Right atrium auricular region (tissue), 2 donors: ENCODE measurements at places on chromosomes 1 and 21. TPM values are rescaled to one million over a fixed set of nuclear protein-coding genes. Genes with fewer than 3 reads are reported as not detected.

GRCh38 chr21:27221077-27221476, 254.2 kb upstream of the ADAMTS5 start:
- H3K4me1 ChIP-seq = no peaks in the 10 kb centered on the region
- no peaks in the 10 kb centered on the region for H3K27me3 ChIP-seq
- H3K4me3 ChIP-seq = no peak overlapping the region
- H3K27ac ChIP-seq = no peak overlapping the region

DNA sequence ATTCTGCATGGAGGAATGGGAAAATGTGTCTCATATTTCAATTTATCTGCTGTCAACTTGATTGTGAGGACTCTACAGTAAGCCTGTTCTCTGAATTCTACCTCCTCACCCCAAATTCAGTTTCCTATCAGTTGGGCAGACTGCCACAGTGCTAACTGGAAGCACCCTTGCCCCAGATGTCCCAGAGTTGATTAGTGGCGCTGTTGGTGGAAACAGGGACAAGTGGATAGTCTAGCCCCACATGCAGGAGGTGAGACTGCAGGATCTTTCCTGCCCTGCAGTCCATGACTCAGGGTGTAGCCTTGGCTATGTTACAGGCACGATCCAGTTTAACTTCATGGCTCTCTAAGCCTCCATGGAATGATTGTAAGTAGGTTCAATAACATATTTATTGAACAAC, 22.1 kb downstream of the ADAM30 start:
- H3K27me3 ChIP-seq = no peaks in the 10 kb centered on the region
- H3K27ac ChIP-seq = no peak overlapping the region
- H3K36me3 ChIP-seq = no peaks in the 10 kb centered on the region
- H3K4me1 ChIP-seq = no peaks in the 10 kb centered on the region

Gene ITPKB
- 11.0 TPM for total RNA-seq

- H3K27me3 ChIP-seq = no peaks in the 10 kb centered on the region
- no peak overlapping the region for H3K27ac ChIP-seq
- DNase-seq = no peak
- H3K4me1 ChIP-seq = no peaks in the 10 kb centered on the region
- H3K36me3 ChIP-seq = no peaks in the 10 kb centered on the region
Measured at GRCh38 chr1:82057011-82057410, 256.3 kb downstream of the ADGRL2 start.

GRCh38 chr1:232686346-232686745, 56.4 kb upstream of the SIPA1L2 start:
- H3K36me3 ChIP-seq = no peaks in the 10 kb centered on the region
- H3K4me1 ChIP-seq = no peaks in the 10 kb centered on the region
- no peak for DNase-seq
- H3K4me3 ChIP-seq = no peak overlapping the region

- DNase-seq = no peak
- no peaks in the 10 kb centered on the region for H3K27me3 ChIP-seq
- no peaks in the 10 kb centered on the region for H3K36me3 ChIP-seq
- no peak overlapping the region for H3K4me3 ChIP-seq
Measured at GRCh38 chr21:36976882-36977651, 10.6 kb upstream of the HLCS start.

GRCh38 chr1:3375245-3375644, 79.2 kb upstream of the ARHGEF16 start:
- no peak overlapping the region for H3K4me3 ChIP-seq
- H3K36me3 ChIP-seq = no peaks in the 10 kb centered on the region
- no peak for DNase-seq
- no peaks in the 10 kb centered on the region for H3K4me1 ChIP-seq

GRCh38 chr1:29683472-29683871, 447.1 kb downstream of the PTPRU start:
- no peaks in the 10 kb centered on the region for H3K4me1 ChIP-seq
- DNase-seq = peak; percentile 30
- no peaks in the 10 kb centered on the region for H3K36me3 ChIP-seq
- H3K27me3 ChIP-seq = no peaks in the 10 kb centered on the region
- H3K27ac ChIP-seq = no peak overlapping the region

Gene CRYAA
- total RNA-seq = not detected

- H3K4me1 ChIP-seq = no peaks in the 10 kb centered on the region
- no peaks in the 10 kb centered on the region for H3K36me3 ChIP-seq
- no peak overlapping the region for H3K27ac ChIP-seq
- no peaks in the 10 kb centered on the region for H3K27me3 ChIP-seq
- DNase-seq = no peak
- H3K4me3 ChIP-seq = no peak overlapping the region
Measured at GRCh38 chr21:35343046-35343819, 294.1 kb upstream of the RUNX1 start.

GRCh38 chr1:180542838-180543145, 16.0 kb upstream of the OVAAL start:
- no peaks in the 10 kb centered on the region for H3K4me1 ChIP-seq
- peak overlapping the region; percentile 86 for H3K27ac ChIP-seq
- no peak overlapping the region for H3K4me3 ChIP-seq
- DNase-seq = no peak

DNA sequence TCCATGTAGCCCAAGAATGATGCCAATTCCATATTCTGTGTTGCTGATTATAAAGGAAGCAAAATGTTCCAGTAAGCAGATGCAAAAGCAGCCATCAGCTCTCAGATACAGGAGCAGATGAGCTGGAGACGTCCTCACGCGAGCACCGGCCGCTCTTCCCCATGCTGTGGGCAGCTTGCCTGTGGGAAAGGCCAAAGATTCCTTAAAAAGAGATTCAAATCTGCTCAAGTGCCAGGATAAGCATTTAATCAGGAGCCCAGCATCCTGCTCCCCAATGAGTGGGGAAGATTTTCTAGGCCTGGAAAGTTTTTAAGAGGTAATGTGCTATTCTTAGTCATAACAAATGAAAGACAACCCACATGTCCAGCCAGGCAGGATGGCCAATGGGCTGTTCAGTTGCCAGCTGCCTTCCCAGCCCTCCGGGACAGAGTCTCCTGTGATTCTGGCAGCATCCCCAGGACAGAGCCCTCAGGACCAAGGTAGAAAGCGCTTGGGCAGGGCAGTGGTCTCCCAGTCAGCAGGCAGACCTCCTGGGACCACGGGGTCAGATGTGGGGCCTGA, 108.2 kb upstream of the TMPRSS2 start:
- no peak overlapping the region for H3K4me3 ChIP-seq
- H3K4me1 ChIP-seq = no peaks in the 10 kb centered on the region
- no peaks in the 10 kb centered on the region for H3K36me3 ChIP-seq
- H3K27me3 ChIP-seq = no peaks in the 10 kb centered on the region
- no peak for DNase-seq

- peak within 1 kb of the TSS; percentile 99 for H3K4me3 ChIP-seq
- no peaks in the 10 kb centered on the region for H3K27me3 ChIP-seq
- H3K4me1 ChIP-seq = peaks cover 20% of the 10 kb centered on the region
- H3K36me3 ChIP-seq = no peaks in the 10 kb centered on the region
Measured at GRCh38 chr1:28668191-28668955, at the start of gene GMEB1. GMEB1 (plus strand) TSS chr1:28668784; CDS start chr1:28683613, 14,829 bp downstream.

Gene TMEM52
- total RNA-seq = 0.51 TPM

DNA sequence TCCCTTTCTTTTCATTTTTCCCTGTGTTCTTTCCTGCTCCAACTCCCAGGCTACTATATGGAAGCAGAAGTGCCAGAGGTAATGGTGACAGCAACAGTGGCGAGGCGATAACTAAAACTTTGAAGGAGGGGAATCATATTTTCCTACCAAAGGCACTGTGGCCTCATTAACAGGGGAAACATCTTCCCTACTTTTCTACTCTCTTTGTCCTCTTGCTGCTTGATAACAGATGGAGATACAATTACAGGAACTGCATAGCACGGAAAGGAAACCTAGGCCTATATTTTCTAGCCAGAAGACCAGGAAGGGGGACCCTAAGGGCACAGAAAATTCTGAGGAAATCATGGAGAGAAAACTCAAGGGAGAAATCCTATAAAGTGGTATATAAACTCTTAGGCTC, 42.3 kb downstream of the SASS6 start:
- no peak for DNase-seq
- no peaks in the 10 kb centered on the region for H3K4me1 ChIP-seq
- peaks cover 5% of the 10 kb centered on the region for H3K36me3 ChIP-seq
- H3K27me3 ChIP-seq = no peaks in the 10 kb centered on the region

Gene SYT2
- not detected for total RNA-seq

DNA sequence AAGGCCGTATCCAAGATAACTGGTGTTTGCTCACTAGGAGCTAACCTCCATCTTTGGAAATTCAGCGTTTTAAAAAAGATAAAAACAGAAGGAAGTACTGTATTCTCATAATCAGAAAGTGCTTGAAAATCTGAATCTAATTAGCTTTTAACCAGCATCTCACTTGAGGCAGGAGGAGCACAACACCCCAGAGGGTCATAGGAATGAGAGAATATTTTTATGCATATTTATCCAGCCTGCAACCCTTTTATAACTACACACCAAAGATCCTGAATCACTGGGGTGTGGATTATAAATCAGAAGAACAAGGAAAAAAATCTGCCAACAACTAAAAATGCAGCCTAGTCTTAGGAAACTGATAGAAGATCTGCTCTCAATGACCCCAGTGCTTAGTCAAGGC, 68.0 kb upstream of the PTCH2 start:
- H3K4me1 ChIP-seq = no peaks in the 10 kb centered on the region
- H3K27ac ChIP-seq = no peak overlapping the region
- no peak for DNase-seq
- no peaks in the 10 kb centered on the region for H3K27me3 ChIP-seq

Gene ARHGAP30
- total RNA-seq = 4.6 TPM

DNA sequence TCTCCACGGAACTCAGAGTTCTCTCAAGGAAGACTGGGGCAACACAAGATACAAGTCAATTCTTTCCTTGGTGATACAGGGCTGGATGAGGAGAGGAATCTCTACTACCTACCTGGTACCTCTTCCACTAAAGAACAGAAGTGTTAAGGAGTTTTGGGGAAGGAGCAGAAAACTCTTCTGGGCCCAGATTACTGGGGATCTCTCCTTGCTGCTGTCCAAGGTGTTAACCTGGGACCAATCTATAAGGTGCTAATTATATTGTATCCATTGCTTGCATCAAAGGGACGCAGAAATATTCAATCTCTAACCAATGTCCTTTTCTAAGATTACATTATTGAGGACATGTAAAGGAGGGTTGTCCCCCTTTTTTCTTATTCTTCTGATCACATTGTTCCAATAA, 1102.5 kb downstream of the AMY1C start:
- H3K4me1 ChIP-seq = no peaks in the 10 kb centered on the region
- DNase-seq = no peak

GRCh38 chr1:22741118-22741517, 30.5 kb downstream of the EPHB2 start:
- no peaks in the 10 kb centered on the region for H3K36me3 ChIP-seq
- no peak overlapping the region for H3K4me3 ChIP-seq
- H3K27ac ChIP-seq = no peak overlapping the region
- no peaks in the 10 kb centered on the region for H3K4me1 ChIP-seq
- DNase-seq = no peak

Gene KANK4
- total RNA-seq = 0.63 TPM

GRCh38 chr1:1344655-1345361, 4.4 kb downstream of the DVL1 start:
- H3K36me3 ChIP-seq = peaks cover 9% of the 10 kb centered on the region
- no peak overlapping the region for H3K4me3 ChIP-seq
- DNase-seq = no peak
- H3K27me3 ChIP-seq = no peaks in the 10 kb centered on the region
- H3K27ac ChIP-seq = no peak overlapping the region

DNA sequence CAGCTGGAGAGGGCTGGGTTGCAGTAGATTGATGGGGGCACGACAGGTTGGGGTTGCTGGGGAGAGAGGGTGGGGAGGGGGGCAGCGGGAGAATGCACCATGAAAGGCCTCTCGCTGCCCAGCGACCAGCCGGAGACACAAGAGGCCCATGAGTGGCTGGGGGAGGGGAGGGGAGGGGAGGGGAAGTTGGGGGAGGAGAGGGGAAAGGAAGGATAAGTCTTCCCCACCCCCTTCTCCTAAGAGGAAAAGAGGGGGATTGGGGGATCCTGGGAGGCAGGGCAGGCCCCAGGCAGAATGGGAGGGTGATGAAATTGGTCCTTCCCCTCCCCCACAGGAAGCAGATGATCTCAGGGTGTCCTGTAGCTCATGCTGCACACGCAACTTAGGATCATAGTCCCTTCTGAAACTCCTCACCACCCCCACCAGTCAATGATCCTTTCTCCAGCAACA, 45.7 kb downstream of the PAX7 start:
- H3K4me3 ChIP-seq = no peak overlapping the region
- no peaks in the 10 kb centered on the region for H3K27me3 ChIP-seq
- no peak for DNase-seq
- H3K27ac ChIP-seq = no peak overlapping the region
- no peaks in the 10 kb centered on the region for H3K36me3 ChIP-seq

Gene CD5L
- total RNA-seq = 0.19 TPM

Gene CYP4Z1
- 0.35 TPM for total RNA-seq
